ENCODE measurements at places on chromosomes 13 and 19. TPM values are rescaled to one million over a fixed set of nuclear protein-coding genes. Genes with fewer than 3 reads are reported as not detected.

Gene CD22
- total RNA-seq: 0.18 TPM

Gene TLE6
- total RNA-seq: under 0.01 TPM

Gene FGF22
- total RNA-seq: not detected

Gene ZNF90
- 0.36 TPM for total RNA-seq

Gene ZNF534
- total RNA-seq: not detected

Gene B3GNT3
- not detected for total RNA-seq

Gene SIGLEC5
- not detected for total RNA-seq

Gene TJP3
- total RNA-seq: not detected

Gene ZNF709
- 4.2 TPM for total RNA-seq

Gene VAV1
- total RNA-seq: not detected

Gene MBD3L3
- total RNA-seq: not detected

Gene ELSPBP1
- total RNA-seq: not detected

Gene ZNF708
- 4.7 TPM for total RNA-seq

Gene KLK1
- not detected for total RNA-seq

Gene SOHLH2
- total RNA-seq: 0.28 TPM

- H3K27ac ChIP-seq: peak overlapping the region; percentile 82
- H3K36me3 ChIP-seq: no peaks in the 10 kb centered on the region
These were observed 717 bp downstream of the SPRYD7 start for GRCh38 chr13:49935171-49936074.

DNA sequence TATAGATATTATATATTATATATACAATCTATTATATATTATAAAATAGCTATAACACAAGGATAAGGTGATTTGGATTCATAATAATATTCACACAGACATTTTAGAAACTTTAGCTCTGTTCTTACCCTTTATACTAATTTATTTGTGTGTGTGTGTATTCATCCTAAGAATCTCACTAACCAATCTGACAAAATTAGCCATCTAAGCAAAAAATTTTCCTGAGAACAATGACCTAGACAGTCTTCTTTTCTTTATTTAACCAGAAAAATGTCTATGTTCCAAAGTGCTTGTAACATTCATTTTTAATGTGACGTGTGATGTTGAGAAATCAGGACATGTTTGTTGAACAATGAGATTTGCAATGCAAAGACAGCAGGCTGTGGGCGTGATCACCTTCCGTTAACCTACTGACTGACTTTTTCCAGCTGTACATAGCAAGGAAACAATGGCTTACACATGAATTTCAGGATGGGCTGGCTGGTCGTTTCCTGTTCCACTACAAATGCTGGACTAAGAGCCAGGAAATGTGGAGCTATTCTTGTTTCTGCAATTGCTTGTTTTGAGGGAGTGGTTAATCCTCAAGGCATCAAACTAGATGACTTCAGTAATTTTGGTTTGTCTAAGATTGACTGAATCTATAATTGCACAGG is 634.6 kb upstream of the ARGLU1 start:
- H3K27ac ChIP-seq: no peak overlapping the region
- H3K4me1 ChIP-seq: peaks cover 4% of the 10 kb centered on the region
- peak; percentile 61 for DNase-seq
- no peak overlapping the region for H3K4me3 ChIP-seq

GRCh38 chr13:49649244-49649962 is 21.1 kb downstream of the ARL11 start:
- no peak overlapping the region for H3K4me3 ChIP-seq
- H3K27me3 ChIP-seq: no peaks in the 10 kb centered on the region
- H3K27ac ChIP-seq: peak overlapping the region; percentile 94
- DNase-seq: peak; percentile 68

DNA sequence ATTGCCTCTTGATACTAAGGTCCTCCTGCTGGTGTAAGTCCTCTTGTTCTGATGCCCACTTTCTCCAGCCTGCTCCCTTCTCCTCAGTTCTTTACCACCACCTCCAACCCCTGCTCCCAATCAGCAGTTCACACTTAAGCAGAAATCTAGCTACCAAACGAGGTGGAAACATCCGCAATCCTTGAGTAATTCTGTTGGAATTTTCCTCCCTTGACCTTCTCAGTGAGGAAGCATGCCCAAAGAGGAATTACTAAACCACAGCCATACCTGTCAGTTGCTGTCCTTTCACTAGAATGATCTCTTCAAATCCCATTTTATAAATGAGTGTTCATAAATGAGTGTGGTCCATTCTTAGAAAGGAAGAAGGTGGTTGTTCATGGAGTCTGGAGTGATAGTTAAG is 289.9 kb downstream of the DACH1 start:
- H3K27ac ChIP-seq: no peak overlapping the region
- H3K4me1 ChIP-seq: no peaks in the 10 kb centered on the region
- no peak for DNase-seq
- H3K36me3 ChIP-seq: no peaks in the 10 kb centered on the region

GRCh38 chr13:112229992-112230872 is 145.9 kb upstream of the SPACA7 start:
- no peak overlapping the region for H3K27ac ChIP-seq
- no peak overlapping the region for H3K4me3 ChIP-seq
- H3K27me3 ChIP-seq: no peaks in the 10 kb centered on the region
- no peaks in the 10 kb centered on the region for H3K4me1 ChIP-seq
- no peaks in the 10 kb centered on the region for H3K36me3 ChIP-seq

DNA sequence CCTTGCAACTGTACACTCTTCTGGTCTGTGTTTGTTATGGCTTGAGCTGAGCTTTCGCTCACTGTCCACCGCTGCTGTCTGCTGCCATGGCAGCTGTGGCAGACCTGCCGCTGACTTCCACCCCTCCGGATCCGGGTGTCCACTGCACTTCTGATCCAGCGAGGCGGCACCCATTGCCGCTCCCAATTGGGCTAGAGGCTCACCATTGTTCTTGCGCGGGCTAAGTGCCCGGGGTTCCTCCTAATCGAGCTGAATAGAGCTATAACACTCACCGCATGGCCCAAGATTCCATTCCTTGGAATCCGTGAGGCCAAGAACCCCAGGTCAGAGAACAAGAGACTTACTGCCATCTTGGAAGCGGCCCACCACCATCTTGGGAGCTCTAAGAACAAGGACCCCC is 2.2 kb upstream of the PSMC4 start:
- no peak overlapping the region for H3K4me3 ChIP-seq
- DNase-seq: no peak
- peaks cover 2% of the 10 kb centered on the region for H3K4me1 ChIP-seq
- peaks cover 11% of the 10 kb centered on the region for H3K36me3 ChIP-seq

- H3K4me1 ChIP-seq: no peaks in the 10 kb centered on the region
- no peaks in the 10 kb centered on the region for H3K27me3 ChIP-seq
- DNase-seq: peak; percentile 83
- no peak overlapping the region for H3K27ac ChIP-seq
These were observed 610.0 kb downstream of the EFNB2 start for GRCh38 chr13:105925496-105925895.

DNA sequence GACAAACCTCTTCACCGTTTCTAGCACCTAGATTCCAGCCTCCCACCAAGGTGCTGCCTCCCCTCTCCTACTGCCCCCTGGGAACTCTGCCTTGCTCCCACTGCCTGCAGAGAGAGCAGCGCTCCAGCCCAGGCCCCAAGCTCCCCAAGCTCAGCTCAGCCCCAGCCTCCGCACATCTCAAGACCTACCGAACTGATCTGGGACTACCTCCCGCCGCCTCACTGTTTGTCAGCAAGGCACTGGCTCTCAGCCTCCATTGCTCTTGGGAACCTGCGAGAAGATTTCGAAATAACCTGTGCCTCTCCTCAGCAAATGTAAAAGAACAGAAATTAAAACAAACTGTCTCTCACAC is 92.4 kb upstream of the GPR183 start:
- H3K27me3 ChIP-seq: peaks cover 29% of the 10 kb centered on the region
- no peak overlapping the region for H3K27ac ChIP-seq
- H3K4me3 ChIP-seq: no peak overlapping the region
- DNase-seq: no peak
- H3K4me1 ChIP-seq: no peaks in the 10 kb centered on the region

DNA sequence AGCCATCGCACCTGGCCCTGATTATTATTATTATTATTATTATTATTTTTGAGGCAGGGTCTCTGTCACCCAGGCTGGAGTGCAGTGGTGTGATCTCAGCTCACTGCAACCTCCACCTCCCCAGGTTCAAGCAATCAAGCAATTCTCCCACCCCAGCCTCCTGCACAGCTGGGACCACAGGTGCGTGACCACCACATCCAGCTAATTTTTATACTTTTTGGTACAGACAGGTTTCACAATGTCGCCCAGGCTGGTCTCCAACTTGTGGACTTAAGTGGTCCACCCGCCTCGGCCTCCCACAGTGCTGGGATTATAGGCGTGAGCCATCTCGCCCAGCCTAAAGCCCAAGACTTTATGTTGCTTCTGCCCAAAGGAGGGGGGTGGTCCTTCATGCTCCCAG is 6.0 kb upstream of the AP1M2 start:
- no peaks in the 10 kb centered on the region for H3K36me3 ChIP-seq
- DNase-seq: no peak

GRCh38 chr13:101567841-101568240 is 115.4 kb downstream of the ITGBL1 start:
- no peak overlapping the region for H3K4me3 ChIP-seq
- no peaks in the 10 kb centered on the region for H3K36me3 ChIP-seq
- H3K27ac ChIP-seq: no peak overlapping the region
- no peaks in the 10 kb centered on the region for H3K27me3 ChIP-seq

- H3K27me3 ChIP-seq: no peaks in the 10 kb centered on the region
- H3K4me1 ChIP-seq: peaks cover 5% of the 10 kb centered on the region
- no peaks in the 10 kb centered on the region for H3K36me3 ChIP-seq
- peak; percentile 11 for DNase-seq
- H3K27ac ChIP-seq: no peak overlapping the region
These were observed 33.0 kb downstream of the XPO4 start for GRCh38 chr13:20869540-20869939.

DNA sequence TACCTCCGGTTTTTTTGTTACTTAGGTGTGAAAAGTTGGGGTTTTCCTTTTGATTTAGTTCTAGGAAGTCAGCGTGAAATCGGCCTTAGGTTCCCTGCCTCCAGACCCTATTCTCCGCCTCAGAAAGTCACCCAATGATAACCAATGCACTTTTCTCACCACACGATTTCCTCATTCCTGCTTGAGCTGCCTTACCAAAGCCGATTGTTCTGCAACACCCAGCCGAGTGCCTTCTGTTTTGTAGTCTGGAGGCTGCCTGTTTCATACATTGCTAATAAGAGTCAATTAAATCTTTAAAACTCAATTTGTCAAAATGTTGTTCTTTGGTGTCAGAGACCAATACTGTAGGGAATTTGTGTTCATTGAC is 39.7 kb downstream of the GJA3 start:
- no peak overlapping the region for H3K27ac ChIP-seq
- no peak for DNase-seq
- peaks cover 11% of the 10 kb centered on the region for H3K4me1 ChIP-seq
- no peaks in the 10 kb centered on the region for H3K36me3 ChIP-seq

GRCh38 chr13:22925881-22926747 is 254.7 kb upstream of the SGCG start:
- no peaks in the 10 kb centered on the region for H3K27me3 ChIP-seq
- H3K27ac ChIP-seq: no peak overlapping the region
- no peaks in the 10 kb centered on the region for H3K36me3 ChIP-seq
- no peak for DNase-seq
- no peaks in the 10 kb centered on the region for H3K4me1 ChIP-seq

DNA sequence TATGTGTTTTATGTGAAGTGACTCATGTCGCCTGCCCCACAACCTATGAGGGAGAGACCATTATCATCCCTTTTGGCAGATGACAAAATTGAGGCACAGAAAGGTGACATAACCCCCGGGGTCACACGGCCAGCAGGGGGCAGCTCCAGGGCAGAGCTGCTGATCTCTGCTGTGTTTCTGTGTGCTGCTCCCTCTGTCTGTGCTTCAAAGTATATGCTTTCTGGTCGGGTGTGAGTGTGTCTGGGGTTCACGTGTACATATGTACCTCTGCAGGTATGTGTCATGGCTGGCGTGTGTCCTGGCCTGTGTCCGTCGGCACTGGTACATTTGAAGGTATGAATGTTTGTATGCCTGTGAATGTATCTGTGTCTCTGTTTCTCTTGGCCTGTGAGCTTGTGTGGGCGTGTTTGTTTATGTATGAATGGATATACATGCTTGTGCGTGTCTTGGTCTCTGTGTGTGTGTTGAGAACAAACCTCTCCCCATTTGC is 7.1 kb downstream of the LIPE start:
- H3K36me3 ChIP-seq: no peaks in the 10 kb centered on the region
- no peak overlapping the region for H3K4me3 ChIP-seq
- no peaks in the 10 kb centered on the region for H3K27me3 ChIP-seq
- DNase-seq: peak; percentile 78
- H3K27ac ChIP-seq: no peak overlapping the region

- H3K27me3 ChIP-seq: no peaks in the 10 kb centered on the region
- peak overlapping the region; percentile 71 for H3K4me3 ChIP-seq
- H3K36me3 ChIP-seq: peaks cover 43% of the 10 kb centered on the region
- DNase-seq: peak; percentile 25
- peak overlapping the region; percentile 36 for H3K27ac ChIP-seq
- peaks cover 7% of the 10 kb centered on the region for H3K4me1 ChIP-seq
These were observed 1.3 kb downstream of the RPL18A start for GRCh38 chr19:17860993-17861360.

- peak overlapping the region; percentile 23 for H3K4me3 ChIP-seq
- DNase-seq: peak; percentile 50
- no peaks in the 10 kb centered on the region for H3K36me3 ChIP-seq
- H3K4me1 ChIP-seq: peaks cover 7% of the 10 kb centered on the region
These were observed 111.9 kb downstream of the KCNRG start for GRCh38 chr13:50126993-50127725.

- peaks cover 11% of the 10 kb centered on the region for H3K36me3 ChIP-seq
- no peak overlapping the region for H3K4me3 ChIP-seq
These were observed 1.7 kb downstream of the CD320 start for GRCh38 chr19:8306235-8307054.

DNA sequence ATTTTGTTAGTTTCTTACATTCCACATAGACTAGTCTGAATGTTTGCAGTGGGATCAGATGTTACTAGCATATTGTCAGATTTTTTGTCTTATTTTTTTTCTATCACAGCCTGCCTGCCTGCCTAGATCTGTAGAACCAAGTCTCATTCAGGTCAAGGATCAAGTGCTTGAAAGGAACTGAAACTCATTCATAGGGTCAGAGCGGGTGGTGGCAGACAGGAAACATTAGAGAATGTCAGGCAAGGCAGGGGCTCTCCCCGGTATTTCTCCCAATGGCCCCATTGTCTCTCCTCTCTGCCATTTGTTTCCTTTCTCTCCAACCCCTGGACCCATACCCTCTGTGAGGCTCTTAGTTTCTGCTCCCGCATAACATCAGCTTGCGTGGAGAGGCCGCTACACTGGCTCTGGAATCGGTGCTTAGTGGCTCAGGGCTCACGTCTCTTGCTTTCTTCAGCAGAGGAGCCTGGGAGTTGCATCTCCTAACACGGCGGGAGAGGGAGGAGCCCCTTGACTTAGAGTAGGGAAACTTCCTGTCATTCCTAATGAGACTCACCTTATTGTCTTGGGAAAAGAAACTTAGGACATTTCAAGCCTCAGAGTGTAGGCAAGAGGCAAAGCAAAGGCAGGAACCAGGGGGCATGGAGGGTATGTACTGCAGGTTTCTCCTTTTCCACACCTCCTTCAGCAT is 35.6 kb upstream of the SPATA13 start:
- H3K4me1 ChIP-seq: peaks cover 9% of the 10 kb centered on the region
- H3K4me3 ChIP-seq: no peak overlapping the region
- peak; percentile 28 for DNase-seq
- no peak overlapping the region for H3K27ac ChIP-seq
- no peaks in the 10 kb centered on the region for H3K27me3 ChIP-seq

GRCh38 chr13:110200276-110200870 is 106.6 kb downstream of the COL4A1 start:
- peaks cover 57% of the 10 kb centered on the region for H3K36me3 ChIP-seq
- H3K4me1 ChIP-seq: peaks cover 15% of the 10 kb centered on the region
- no peak overlapping the region for H3K27ac ChIP-seq

All from IMR-90 (cell line).